Motor neuron (in vitro differentiated cells): ENCODE measurements at places on chromosomes 5 and 9.
A peak's percentile ranks its signal among the peaks of the same experiment; 100 is the strongest.

GRCh38 chr5:57655228-57655627 is 172.6 kb upstream of the ACTBL2 start:
- no peak for ATAC-seq

DNA sequence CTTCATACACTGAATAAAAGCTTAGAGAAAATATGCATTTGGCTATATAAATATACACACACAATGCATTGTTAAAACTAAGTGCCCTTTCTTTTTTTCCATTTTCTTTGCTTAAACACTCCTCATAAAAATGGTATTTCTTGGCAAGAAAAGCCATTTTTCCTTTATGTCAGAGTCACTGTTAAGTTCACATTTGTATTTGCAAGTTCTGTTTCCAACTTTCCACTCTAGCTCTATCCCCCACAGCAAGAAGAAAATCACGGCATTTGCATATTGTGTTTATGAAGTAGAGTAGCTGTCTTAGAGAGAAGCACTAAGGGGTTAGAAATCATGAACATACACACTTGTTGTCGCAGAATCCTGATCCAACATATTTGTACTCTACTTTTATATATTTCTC is 662.1 kb upstream of the MEF2C start:
- no peak for ATAC-seq

DNA sequence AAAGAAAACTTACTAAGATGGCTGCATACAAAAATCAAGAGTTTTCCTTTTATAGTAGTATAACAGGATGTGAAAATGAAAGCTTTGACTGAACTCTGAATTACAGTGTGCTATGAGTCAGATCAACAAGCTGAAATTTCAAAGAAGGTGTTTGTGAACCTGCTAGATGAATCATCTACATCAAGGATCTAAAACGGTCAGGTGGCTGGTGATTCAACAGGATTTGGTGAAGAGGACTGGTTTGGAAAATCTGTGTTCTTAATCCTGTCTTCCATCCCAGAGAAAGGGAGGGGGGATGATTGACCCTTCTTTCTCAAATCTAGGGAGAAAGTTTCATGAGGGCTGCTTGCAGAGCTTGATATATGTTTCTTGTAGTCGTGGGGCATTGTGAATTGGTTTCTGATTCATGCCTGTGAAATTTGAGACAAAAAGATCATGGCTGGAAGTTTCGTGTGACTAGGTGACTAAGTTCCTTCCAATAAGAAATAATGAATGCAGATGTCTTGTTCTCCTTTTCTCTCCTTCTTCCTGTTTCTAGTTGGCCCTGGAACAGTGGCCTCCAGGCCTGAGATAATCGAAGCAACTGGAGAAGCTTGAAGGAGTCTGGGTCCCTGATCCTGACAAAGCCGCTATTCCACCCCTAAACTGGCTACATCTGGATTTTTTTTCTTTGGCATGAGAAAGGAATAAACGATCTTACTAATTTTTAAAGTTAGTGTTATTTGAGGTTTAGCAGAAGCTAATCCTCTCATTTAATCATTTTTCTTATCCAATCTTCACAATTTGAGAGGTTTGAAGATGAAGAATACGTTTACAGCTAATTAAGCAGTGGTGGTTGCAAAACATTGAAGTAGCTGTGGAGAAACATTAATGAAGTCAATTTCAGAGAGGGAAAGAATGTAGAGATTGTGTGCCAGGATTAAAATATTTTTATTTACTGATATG is 67.2 kb downstream of the MRPS30 start:
- ATAC-seq, result no peak

GRCh38 chr5:80125962-80126480 is 90.9 kb downstream of the THBS4 start:
- peak; percentile 38 for ATAC-seq

- ATAC-seq, result no peak
These were observed 57.7 kb downstream of the MTMR12 start for GRCh38 chr5:32254881-32255539.

- no peak for ATAC-seq
These were observed 47.5 kb downstream of the NLN start for GRCh38 chr5:65769539-65769938.

DNA sequence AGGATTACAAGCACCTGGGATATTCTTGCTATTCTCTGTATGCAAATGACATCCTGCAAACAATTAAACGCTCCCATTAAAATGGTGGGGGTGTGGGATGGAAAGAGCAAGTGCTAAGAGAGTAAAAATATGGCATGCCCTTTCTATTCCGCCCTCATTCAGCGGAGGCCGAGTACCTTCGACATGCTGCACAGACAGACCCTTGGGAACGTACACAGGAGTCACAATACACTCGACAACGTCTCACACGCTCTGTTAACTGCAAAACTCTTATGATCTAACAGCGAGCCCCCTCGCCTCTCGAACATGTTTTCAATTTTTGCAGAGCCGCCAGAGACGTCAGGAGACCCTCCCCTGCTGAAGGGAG is 322.2 kb downstream of the CEMIP2 start:
- peak; percentile 35 for ATAC-seq

DNA sequence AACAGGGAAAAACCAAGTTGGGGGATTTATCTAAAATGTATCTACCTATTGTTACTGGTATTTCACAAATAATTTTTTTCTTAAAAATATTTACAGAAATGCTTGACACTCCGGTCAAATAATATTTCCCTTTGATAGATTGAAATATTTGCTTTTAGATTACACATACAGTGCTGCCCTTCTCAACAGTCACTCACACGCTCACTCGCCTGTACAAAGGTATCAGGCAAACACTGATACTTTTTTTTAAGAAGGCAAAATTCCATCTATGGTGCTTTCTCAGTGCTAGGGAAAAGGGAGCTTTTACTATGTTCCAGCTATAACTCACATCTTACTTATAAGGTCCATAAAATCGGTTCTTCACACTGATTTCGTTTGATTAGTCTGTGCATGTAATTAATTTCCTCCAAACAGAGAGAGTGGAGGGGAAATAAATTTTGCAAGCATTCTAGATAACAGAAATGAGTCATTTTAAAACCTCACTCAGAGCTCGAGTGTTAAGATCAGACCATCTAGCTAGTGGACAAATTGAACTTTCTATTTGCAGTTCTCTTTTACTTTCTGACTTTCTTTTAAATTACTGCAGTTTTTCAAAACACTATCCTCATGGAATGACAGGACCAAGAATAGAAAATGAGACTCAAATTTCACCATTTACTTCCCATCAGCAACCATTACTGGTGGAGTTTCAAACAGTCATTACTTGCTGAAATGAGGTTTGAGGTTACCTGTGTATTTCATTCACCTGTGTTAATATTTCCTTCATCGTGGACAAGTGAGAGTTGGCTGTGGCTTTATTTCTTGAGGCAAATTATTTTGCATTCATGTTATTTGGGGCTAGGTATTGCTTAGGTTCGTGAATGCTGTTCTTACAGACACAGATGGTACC is 273.2 kb downstream of the RAB3C start:
- ATAC-seq, result no peak

DNA sequence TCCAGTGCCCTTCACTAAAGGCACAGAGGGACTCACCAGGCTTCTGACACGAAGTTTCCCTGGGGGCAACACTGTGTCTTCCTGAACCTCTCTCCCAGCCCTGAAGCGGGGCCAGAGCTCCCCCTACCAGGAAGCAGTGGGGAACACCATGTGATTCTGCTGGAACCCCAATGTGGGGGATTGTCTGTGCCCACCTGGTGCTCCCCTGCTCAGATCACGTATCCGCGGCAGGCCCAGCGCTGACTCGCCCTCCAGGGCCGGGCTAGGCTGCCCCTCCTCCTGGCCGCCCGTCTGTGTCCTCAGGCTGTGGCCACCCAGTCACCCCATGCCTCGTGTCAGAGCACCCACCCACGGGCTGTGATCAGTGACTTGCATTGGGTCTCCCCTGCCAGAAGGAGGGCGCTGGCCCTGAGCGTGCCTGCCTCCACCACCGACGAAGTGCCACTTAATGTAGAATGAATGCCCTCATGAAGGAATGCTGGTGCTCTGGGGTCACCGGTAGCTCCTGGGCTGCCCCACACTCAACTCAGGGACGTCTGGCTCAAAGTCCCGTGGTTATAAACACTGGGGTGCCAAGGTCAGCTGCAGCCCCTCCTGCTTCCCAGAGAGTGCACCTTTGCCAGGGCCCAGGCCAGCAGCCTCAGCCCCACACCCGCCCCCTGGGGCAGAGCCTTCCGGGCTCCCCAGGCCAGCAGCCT is 22.1 kb downstream of the SARDH start:
- peak; percentile 52 for ATAC-seq

GRCh38 chr9:134706522-134706921 is 64.9 kb downstream of the COL5A1 start:
- ATAC-seq, result no peak

- no peak for ATAC-seq
These were observed 11.3 kb upstream of the SLC2A6 start for GRCh38 chr9:133490201-133490681.

GRCh38 chr9:127295005-127295404 is 30.4 kb downstream of the GARNL3 start:
- no peak for ATAC-seq

- peak; percentile 62 for ATAC-seq
These were observed 164.3 kb downstream of the SYK start for GRCh38 chr9:90966031-90966290.

DNA sequence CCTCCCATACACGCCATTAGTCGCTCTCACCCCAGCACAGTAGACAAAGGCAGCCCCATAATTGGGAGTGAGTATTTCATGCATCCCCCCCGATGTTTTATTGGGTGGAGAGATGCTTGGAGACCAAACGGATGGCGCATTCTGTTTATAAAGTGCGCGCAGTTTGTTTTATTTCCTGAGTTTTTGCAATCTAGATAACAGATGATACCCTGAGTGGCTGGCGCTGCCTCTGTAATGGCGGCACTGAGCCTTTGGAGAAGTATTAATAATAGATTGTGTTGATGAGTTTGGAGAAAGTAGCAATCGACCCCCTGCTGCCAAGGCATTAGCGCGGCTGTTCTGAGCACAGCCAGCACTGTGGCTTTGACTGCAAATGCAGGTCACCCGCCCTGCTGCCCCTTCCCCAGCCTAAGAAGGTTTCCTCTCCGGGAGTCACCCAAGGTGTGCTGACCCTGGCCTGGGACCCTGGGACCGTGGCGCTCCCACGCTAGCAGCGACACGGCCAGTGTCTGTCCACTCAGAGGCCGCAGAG is 74.3 kb downstream of the LMX1B start:
- ATAC-seq, result no peak

DNA sequence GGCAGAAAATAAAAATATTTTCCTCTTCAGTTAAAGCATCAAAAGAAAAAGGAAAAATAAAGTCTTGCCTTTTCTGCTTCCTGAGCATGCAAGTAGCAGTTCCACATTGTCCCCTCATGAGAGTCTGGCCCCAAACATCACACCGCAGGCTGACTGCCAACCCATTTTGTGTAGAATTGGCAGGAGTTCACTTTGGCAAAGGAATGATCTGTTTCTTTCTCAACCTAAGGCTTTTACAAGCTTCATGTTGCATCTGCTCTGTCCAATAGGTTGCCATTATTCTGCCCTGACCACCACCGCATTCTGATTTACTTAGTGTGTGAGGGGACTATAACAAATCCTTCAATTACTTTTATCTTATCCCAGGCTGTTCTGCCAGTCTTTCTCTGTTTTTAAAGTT is 249.5 kb downstream of the ISL1 start:
- ATAC-seq, result no peak

- ATAC-seq, result no peak
These were observed 18.9 kb upstream of the PFDN1 start for GRCh38 chr5:140321796-140322195.

- ATAC-seq, result no peak
These were observed 165.0 kb upstream of the FBXL17 start for GRCh38 chr5:108546939-108547338.

GRCh38 chr5:112971276-112971675 is 5.3 kb upstream of the DCP2 start:
- ATAC-seq, result peak; percentile 69

DNA sequence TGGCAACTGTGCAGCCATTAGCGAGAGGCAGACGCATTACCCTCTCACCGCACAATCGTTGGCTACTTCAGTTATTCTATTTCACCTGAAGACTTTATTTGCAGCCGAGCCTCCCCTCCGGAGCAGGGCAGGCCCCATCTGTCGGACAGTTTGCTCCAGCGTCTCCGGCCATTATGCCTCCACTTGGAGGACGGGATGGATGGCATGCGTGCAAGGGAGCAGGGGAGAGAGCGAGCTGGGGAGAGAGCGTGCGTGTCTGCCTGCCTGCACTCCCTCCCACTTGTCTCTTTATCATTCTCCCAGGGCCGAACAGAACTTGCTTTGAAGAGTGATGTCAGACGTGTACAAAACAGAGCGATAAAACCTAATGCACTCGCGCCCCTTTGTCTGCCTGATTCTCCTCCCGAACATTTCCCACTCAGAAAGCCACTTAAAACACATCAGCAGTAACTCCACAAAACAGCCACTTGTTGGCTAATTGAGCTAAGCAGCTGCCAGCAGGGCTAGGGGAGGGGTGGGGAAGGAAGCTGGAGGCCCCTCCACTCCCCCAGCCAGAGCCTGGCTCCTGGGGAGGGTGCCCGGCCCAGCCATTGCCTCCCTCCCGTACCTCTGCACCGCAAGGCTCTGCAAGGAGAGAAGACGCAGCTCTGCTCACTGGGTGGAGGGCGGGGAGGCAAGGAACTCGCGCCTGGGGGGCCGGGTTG is 43.4 kb upstream of the FUBP3 start:
- peak; percentile 95 for ATAC-seq
